ENCODE measurements at places on chromosomes 2 and 18. TPM values are rescaled to one million over a fixed set of nuclear protein-coding genes. Genes with fewer than 3 reads are reported as not detected.
A peak's percentile ranks its signal among the peaks of the same experiment; 100 is the strongest.

DNA sequence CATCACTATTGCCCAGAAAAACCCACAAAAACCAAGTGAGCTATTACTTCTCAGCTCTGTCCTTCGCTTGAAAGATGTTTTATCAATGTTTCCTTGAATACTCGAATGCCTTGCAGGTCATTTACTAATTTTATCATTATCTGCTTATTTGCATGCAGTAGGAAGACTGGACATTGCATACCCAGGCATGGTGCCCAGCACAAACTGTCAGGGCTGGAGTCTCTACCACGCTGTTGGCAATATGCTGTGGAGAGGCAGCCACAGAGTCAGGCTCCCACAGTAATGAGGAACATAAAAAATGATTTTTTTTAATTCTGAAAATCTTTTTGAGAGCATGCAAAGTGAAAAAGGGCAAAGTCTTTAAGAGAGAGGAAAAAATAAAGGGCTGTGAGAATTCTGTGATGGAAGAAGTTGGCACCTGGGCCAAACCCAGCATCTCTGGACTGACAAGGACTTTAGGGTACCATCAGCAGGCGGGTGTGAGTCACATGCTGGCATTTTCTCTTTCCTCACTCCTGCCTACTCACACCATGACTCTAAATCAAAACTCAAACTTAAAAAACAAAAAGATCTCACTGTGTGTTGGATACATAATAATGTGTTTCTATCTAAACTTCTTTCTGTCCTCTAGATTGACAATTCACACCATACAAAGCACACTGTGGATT is 709.8 kb upstream of the FANCL start:
- no peak for DNase-seq
- no peak overlapping the region for H3K4me3 ChIP-seq
- no peaks in the 10 kb centered on the region for H3K4me1 ChIP-seq
- no peak overlapping the region for H3K27ac ChIP-seq
- peaks cover 34% of the 10 kb centered on the region for H3K27me3 ChIP-seq

GRCh38 chr2:156221703-156222102 is 110.8 kb downstream of the NR4A2 start:
- H3K4me1 ChIP-seq = no peaks in the 10 kb centered on the region
- H3K27me3 ChIP-seq = no peaks in the 10 kb centered on the region
- DNase-seq = no peak
- H3K27ac ChIP-seq = no peak overlapping the region

DNA sequence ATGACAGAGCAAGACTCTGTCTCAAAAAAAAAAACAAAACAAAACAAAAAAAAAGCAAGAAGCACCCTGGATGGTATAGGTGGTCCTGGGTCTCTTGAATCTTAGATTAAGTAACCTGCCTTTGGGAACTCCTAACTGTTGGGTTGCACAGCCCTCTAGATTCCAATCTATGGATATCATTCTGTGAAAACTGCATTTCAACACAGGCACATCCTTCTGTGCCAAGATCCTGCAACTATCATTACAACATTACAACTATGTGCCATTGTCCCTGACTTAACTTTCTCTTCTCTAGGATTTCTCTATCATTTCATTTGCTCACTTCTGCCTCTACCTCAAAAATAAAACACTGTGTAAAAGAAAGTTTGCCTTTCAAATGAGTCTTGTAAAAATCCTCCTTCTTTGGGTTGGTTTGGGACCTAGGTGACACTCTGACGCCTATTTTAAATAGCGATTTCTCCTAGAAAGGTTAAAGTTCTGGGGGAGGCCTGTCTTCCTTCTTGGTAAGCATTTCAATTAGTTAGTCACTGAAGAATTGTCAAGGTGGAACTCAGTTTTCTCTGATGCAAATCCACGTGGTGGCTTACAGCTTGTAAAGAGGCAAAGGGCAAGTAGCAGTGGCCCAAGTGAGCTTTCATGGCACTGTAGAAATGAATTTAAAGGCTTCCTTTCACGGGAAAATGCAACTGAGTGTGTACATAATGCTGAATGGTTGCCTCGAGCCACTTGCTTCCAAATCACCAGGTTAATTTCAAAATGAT is 9.2 kb downstream of the LGALSL start:
- H3K27me3 ChIP-seq = no peaks in the 10 kb centered on the region
- DNase-seq = no peak
- H3K36me3 ChIP-seq = 0 out of 2 replicates have a peak, but pooled peaks cover 10% of the 10 kb centered on the region

- H3K27me3 ChIP-seq = no peaks in the 10 kb centered on the region
- no peaks in the 10 kb centered on the region for H3K36me3 ChIP-seq
- no peak overlapping the region for H3K4me3 ChIP-seq
- DNase-seq = no peak
- no peak overlapping the region for H3K27ac ChIP-seq
- no peaks in the 10 kb centered on the region for H3K4me1 ChIP-seq
Measured at GRCh38 chr2:198966269-198966668, 491.5 kb downstream of the SATB2 start.

GRCh38 chr2:20072436-20073158 is 21.2 kb upstream of the LAPTM4A start:
- H3K36me3 ChIP-seq = no peaks in the 10 kb centered on the region
- H3K4me1 ChIP-seq = peaks cover 65% of the 10 kb centered on the region
- H3K27ac ChIP-seq = peak overlapping the region; percentile 99
- DNase-seq = no peak
- no peaks in the 10 kb centered on the region for H3K27me3 ChIP-seq
- peak overlapping the region; percentile 48 for H3K4me3 ChIP-seq

- no peaks in the 10 kb centered on the region for H3K27me3 ChIP-seq
- H3K4me3 ChIP-seq = no peak overlapping the region
- no peaks in the 10 kb centered on the region for H3K36me3 ChIP-seq
- H3K27ac ChIP-seq = no peak overlapping the region
- DNase-seq = no peak
Measured at GRCh38 chr2:136206613-136207012, 88.7 kb upstream of the CXCR4 start.

- no peak for DNase-seq
- no peak overlapping the region for H3K4me3 ChIP-seq
- no peaks in the 10 kb centered on the region for H3K36me3 ChIP-seq
- peaks cover 29% of the 10 kb centered on the region for H3K27me3 ChIP-seq
- no peaks in the 10 kb centered on the region for H3K4me1 ChIP-seq
Measured at GRCh38 chr18:10792181-10792580, 266.4 kb downstream of the NAPG start.

DNA sequence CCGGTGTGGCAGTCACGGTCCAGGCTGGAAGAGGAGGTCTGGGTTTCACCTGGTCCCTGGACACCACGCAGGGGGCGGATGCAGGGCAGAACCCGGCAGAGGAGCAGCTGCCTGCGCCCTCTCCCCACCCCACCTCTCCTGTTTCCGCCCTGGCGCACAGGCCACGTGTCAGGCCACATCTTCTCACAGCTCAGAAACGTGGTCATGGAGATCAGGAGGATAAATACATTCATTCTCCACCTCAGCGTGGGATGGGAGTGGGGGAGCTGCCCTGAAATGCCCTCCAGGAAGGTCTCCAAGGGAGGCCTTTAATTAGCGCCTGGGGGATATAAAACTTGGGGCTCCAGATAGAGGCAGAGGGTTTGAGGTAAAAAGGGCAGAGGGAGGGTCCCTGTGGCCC is 142.0 kb downstream of the KCTD1 start:
- no peak overlapping the region for H3K4me3 ChIP-seq
- DNase-seq = no peak
- H3K4me1 ChIP-seq = peaks cover 20% of the 10 kb centered on the region
- H3K36me3 ChIP-seq = no peaks in the 10 kb centered on the region
- H3K27ac ChIP-seq = no peak overlapping the region

- H3K27ac ChIP-seq = no peak overlapping the region
- peaks cover 5% of the 10 kb centered on the region for H3K4me1 ChIP-seq
- H3K27me3 ChIP-seq = peaks cover 34% of the 10 kb centered on the region
- H3K4me3 ChIP-seq = no peak overlapping the region
- no peak for DNase-seq
- no peaks in the 10 kb centered on the region for H3K36me3 ChIP-seq
Measured at GRCh38 chr2:105576050-105576439, 168.7 kb upstream of the NCK2 start.

GRCh38 chr18:2572171-2572569 is 813 bp downstream of the NDC80 start:
- H3K36me3 ChIP-seq = peaks cover 19% of the 10 kb centered on the region
- H3K27me3 ChIP-seq = no peaks in the 10 kb centered on the region
- H3K4me3 ChIP-seq = peak overlapping the region; percentile 88
- no peak overlapping the region for H3K27ac ChIP-seq

DNA sequence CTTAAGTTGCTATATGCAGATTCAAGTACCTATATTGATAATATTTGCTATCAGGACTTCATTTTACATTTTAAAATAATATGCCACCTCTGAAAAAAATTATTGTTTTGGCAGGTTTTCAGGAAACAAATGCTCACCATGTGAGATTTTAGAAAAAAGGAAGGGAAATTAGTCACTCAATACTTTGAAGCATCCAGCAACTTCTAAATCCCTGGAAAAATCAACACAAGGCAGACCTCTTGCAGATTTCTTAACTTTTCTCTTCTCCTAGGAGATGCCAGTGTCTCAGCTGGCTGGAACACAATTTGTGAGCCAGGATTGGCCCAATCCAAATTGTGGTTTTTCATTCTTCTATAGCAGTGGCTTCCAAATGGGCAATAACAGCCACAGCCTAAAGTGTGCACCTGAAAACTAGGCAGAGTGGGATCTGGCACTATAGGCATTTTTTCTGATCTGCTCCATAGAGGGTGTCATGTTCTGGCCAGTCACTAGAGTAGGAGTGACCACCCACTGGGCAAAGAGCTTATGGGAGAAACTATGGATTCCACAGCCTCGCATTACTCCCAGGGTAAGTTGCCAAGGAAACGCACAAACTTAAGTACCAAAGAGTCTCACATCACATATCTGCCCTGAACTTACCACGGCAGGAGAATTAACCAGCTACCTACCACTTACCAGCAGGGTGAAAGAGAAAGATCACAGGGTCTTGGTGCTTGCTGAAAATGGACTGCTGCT is 28.1 kb upstream of the THOC1 start:
- no peak overlapping the region for H3K4me3 ChIP-seq
- no peaks in the 10 kb centered on the region for H3K4me1 ChIP-seq
- no peak overlapping the region for H3K27ac ChIP-seq
- no peaks in the 10 kb centered on the region for H3K36me3 ChIP-seq
- DNase-seq = no peak
- peaks cover 92% of the 10 kb centered on the region for H3K27me3 ChIP-seq

GRCh38 chr2:74865770-74866674 is 32.1 kb downstream of the HK2 start:
- 0 out of 2 replicates have a peak, but pooled peaks cover 6% of the 10 kb centered on the region for H3K36me3 ChIP-seq
- DNase-seq = peak; percentile 98
- H3K4me3 ChIP-seq = peak overlapping the region; percentile 17
- H3K27me3 ChIP-seq = no peaks in the 10 kb centered on the region
- H3K27ac ChIP-seq = peak overlapping the region; percentile 92

GRCh38 chr2:28828382-28828781 is 17.7 kb downstream of the SPDYA start:
- no peaks in the 10 kb centered on the region for H3K4me1 ChIP-seq
- no peak overlapping the region for H3K4me3 ChIP-seq
- no peaks in the 10 kb centered on the region for H3K27me3 ChIP-seq
- no peak overlapping the region for H3K27ac ChIP-seq
- no peaks in the 10 kb centered on the region for H3K36me3 ChIP-seq

DNA sequence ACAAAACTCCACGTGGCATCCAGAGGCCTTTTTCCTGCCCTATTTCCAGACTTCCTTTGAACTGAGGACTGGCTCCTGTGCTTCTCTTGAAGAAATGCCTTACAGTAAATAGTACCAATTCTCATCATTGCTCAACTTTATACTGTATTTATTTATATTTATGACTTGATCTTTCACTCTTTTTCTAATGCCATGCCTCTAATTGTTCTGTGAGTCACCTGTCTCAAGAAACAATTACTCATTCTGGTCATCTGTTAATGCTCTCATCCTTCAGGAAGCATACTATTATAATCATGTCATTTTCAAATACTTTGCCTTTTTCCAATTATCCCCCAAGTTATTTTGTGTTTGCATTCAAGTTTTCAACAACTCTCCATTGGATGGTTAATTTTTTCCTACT is 85.9 kb downstream of the DCDC2C start:
- H3K4me3 ChIP-seq = no peak overlapping the region
- H3K27me3 ChIP-seq = peaks cover 76% of the 10 kb centered on the region
- H3K27ac ChIP-seq = no peak overlapping the region
- H3K4me1 ChIP-seq = no peaks in the 10 kb centered on the region

GRCh38 chr2:82857967-82858366 is 1601.1 kb downstream of the SUCLG1 start:
- no peak for DNase-seq
- H3K4me3 ChIP-seq = no peak overlapping the region
- no peak overlapping the region for H3K27ac ChIP-seq
- no peaks in the 10 kb centered on the region for H3K27me3 ChIP-seq

DNA sequence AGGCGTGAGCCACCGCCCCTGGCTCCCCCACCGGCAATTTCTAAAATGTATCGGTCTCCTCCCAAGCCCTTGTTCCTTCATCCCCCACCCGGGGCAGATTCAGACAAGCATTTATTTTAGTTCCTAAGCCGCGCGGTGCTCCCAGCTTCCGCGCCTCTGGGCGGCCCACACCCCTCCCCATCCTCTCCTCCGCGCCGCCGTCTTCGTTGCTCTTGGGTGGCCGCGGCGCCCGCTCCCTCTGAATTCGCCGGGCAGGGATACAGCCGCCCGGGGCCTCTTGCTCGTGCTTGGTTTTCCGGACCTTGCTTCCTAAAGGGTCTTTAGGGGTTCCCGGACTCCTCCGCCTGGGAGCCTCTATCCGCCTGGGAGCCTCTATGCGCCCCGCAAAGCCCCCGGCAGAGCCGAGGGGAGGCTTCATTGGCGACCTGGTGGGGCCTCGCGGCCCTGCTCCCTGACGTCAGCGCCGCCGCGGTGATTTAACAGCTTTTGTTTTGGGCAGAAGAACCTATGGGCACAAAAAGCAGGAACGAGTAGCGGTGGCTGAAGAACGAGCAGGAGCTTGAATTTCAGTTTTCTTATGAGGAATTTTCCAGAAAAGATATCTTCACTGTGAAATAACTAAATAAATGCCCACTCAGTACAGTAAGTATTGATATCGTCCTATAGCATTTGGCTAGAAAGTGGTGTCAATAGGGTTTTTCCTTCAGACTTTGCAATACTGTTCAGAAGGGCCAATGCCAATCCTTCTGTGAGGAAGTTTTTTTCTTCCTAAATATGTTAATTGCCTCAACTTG is 37.3 kb downstream of the PRKRA start:
- peaks cover 18% of the 10 kb centered on the region for H3K4me1 ChIP-seq
- no peaks in the 10 kb centered on the region for H3K27me3 ChIP-seq
- peak overlapping the region; percentile 55 for H3K27ac ChIP-seq

GRCh38 chr2:72092111-72092510 is 55.6 kb downstream of the CYP26B1 start:
- H3K27ac ChIP-seq = no peak overlapping the region
- H3K36me3 ChIP-seq = no peaks in the 10 kb centered on the region
- H3K4me1 ChIP-seq = peaks cover 18% of the 10 kb centered on the region
- DNase-seq = peak; percentile 65
- no peak overlapping the region for H3K4me3 ChIP-seq
- H3K27me3 ChIP-seq = no peaks in the 10 kb centered on the region

REG3A gene
- not detected for total RNA-seq

NAT8 gene
- not detected for total RNA-seq

CRYBA2 gene
- not detected for total RNA-seq

PRSS56 gene
- not detected for total RNA-seq

EFHD1 gene
- total RNA-seq = 15.0 TPM

VWA3B gene
- not detected for total RNA-seq

LOXL3 gene
- total RNA-seq = 3.1 TPM

MTA3 gene
- 89.8 TPM for total RNA-seq

NTSR2 gene
- total RNA-seq = not detected

CD8B gene
- not detected for total RNA-seq

SERPINB4 gene
- total RNA-seq = not detected

SLC9A4 gene
- total RNA-seq = 0.85 TPM
